G401 (cell line): ENCODE measurements at places on chromosomes 4 and X. TPM values are rescaled to one million over a fixed set of nuclear protein-coding genes. Genes with fewer than 3 reads are reported as not detected.

DMP1 gene
- total RNA-seq = not detected in 2 replicates

SH2D1A gene
- total RNA-seq = not detected in 2 replicates

GPRIN3 gene
- 0.55 and 1.5 TPM in 2 replicates for total RNA-seq

FGA gene
- not detected in 2 replicates for total RNA-seq

MAB21L2 gene
- total RNA-seq = not detected in 2 replicates

GLRA2 gene
- not detected in 2 replicates for total RNA-seq

GRIA2 gene
- not detected in 2 replicates for total RNA-seq

RPS6KA6 gene
- 1.4 and 2.5 TPM in 2 replicates for total RNA-seq

TMEM31 gene
- not detected in 2 replicates for total RNA-seq

TLR7 gene
- not detected in 2 replicates for total RNA-seq

ITM2A gene
- not detected in 2 replicates for total RNA-seq

CXorf49 gene
- not detected in 2 replicates for total RNA-seq

ADRA2C gene
- 7.9 and 11.7 TPM in 2 replicates for total RNA-seq

RS1 gene
- total RNA-seq = not detected in 2 replicates

MAGEA11 gene
- total RNA-seq = not detected in 2 replicates

BCORL1 gene
- 1.4 and 3.4 TPM in 2 replicates for total RNA-seq

SMIM10 gene
- 0.43 and 1.3 TPM in 2 replicates for total RNA-seq

GIMD1 gene
- not detected in 2 replicates for total RNA-seq

MMRN1 gene
- 145 and 225 TPM in 2 replicates for total RNA-seq

TMPRSS11F gene
- not detected in 2 replicates for total RNA-seq

RHOXF1 gene
- not detected in 2 replicates for total RNA-seq

BST1 gene
- total RNA-seq = 0.80 TPM in 1 of 2 replicates, not detected in the other

TNIP3 gene
- total RNA-seq = not detected in 2 replicates

S100G gene
- not detected in 2 replicates for total RNA-seq

MSANTD1 gene
- 0.20 TPM in 1 of 2 replicates, not detected in the other for total RNA-seq

GLRA3 gene
- not detected in 2 replicates for total RNA-seq

NEUROG2 gene
- not detected in 2 replicates for total RNA-seq
